ENCODE measurements at places on chromosomes 11 and 22.
A peak's percentile ranks its signal among the peaks of the same experiment; 100 is the strongest.

GRCh38 chr11:72245263-72245816 lies 1.4 kb upstream of the PHOX2A start:
- DNase-seq = no peak

- DNase-seq = peak; percentile 43
Observed at GRCh38 chr11:65419772-65420481, 2.7 kb upstream of the NEAT1 start.

GRCh38 chr11:61593151-61593550 lies 12.3 kb upstream of the SYT7 start:
- no peak for DNase-seq

- no peak for DNase-seq
Observed at GRCh38 chr22:44408829-44409192, 89.2 kb downstream of the RTL6 start.

DNA sequence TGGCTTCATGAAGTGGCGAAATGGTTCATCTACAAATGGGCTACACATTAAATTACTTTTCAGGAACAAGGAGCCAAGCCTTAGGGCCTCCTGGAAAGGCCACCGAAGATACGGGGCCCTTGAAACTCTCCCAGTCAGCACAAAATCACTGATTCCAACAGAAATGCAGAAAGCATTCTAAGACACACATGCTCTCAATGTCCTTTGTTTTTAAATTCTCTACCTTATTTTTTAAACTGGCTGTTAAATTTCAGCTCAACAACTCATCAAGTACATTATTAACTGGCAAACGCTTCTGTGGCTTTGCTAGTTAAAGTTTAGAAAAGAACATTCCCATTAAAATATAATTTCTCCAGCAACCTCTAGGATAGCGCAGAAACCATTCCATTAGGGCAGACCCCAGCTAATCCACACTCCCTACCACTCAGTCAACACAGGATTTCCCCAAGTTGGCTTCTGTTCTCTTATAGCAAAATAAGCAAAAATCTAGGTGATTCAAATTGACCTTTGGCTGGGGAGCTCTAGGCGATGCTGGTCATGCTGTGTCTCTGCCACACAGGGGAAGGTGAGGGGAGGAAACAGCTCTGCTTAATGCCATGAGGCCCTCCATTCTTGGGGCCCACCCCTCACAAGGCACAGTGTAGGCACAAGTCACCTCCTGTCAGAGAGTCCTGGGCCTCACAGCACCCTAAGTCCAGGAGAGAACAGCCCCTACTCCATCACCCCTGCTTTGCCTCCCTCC lies 47.1 kb downstream of the PLEKHA7 start:
- DNase-seq = no peak

DNA sequence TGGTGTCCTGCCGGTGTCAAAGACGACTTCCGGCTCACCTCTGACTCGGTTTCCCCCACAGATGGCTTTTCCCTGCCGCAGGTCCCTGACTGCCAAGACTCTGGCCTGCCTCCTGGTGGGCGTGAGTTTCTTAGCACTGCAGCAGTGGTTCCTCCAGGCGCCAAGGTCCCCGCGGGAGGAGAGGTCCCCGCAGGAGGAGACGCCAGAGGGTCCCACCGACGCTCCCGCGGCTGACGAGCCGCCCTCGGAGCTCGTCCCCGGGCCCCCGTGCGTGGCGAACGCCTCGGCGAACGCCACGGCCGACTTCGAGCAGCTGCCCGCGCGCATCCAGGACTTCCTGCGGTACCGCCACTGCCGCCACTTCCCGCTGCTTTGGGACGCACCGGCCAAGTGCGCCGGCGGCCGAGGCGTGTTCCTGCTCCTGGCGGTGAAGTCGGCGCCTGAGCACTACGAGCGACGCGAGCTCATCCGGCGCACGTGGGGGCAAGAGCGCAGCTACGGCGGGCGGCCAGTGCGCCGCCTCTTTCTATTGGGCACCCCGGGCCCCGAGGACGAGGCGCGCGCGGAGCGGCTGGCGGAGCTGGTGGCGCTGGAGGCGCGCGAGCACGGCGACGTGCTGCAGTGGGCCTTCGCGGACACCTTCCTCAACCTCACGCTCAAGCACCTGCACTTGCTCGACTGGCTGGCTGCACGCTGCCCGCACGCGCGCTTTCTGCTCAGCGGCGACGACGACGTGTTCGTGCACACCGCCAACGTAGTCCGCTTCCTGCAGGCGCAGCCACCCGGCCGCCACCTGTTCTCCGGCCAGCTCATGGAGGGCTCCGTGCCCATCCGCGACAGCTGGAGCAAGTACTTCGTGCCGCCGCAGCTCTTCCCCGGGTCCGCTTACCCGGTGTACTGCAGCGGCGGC lies 5.5 kb downstream of the B3GNT6 start:
- DNase-seq = no peak

GRCh38 chr22:29870574-29870973 lies 12.4 kb upstream of the MTMR3 start:
- no peak for DNase-seq

GRCh38 chr11:75968021-75968625 lies 153.1 kb downstream of the UVRAG start:
- DNase-seq = no peak

DNA sequence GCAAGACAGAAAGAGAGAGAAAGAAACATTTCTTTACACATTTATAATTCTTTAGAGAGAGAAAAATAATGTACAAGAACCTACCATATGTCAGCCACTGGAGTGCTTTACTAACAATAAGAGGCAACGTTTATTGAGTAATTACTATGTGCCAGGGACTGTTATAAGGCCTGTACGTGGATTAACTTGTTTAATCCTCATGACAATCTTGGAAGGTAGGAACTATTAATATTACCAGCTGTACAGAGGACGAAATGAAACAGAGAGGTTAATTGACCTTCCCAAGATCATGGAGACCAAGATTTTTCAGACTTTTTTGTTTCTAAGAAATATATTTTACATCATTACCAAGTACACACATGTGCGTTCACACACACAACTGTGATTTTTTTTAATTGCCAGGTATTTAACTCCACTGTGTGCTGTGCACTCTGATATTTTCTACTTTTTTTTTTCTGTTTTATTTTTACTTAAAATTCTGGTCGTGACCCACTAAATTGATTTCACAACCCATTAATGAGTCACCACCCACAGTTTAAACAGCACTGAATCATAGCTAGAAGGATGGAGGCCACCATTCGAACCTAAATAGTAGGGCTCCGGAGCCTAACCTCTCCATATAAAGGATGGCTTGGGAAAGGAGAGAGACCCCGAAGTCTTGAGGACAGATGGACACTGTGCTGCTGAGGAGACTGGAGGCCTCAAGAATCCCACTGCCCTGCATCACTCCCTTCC lies 21.4 kb downstream of the CREB3L1 start:
- no peak for DNase-seq

DNA sequence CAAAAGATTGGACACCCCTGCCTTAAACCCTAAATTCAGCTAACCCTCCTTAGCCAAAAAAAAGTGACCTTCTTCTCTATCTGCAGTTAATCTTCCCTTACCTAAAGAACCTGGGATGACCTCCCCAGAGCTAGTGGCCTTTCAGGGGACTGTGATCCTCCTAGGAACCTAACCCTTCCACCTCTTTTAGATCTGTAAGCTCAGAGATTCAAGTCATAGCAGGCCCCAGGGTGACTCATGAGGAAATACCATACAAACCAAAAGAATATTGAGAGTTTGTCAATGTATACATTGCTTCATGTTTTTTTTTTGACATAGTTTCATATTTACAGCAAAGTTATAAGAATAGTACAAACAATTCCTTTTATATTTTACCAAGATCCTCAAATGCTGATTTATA lies 38.3 kb upstream of the CXCR5 start:
- no peak for DNase-seq

DNA sequence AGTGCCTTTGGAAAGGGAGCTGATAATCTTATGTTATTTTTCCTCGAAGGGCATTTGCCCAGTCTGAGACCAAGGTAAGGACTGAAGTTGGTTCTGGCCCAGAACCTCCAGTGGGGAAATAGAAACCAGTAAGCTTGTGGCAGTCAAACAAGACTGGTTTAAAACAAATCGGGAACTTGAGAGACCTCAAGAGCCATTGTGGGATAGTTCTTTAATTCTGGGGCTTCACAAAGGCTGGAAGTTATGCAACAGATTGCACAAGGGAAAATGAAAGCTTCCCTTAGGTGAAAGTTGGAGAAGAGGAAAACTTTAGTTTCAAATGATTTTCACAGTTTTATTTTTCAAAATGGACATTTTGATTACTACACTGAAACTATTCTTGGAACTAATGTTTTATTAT lies 33.5 kb upstream of the RAB38 start:
- DNase-seq = no peak

DNA sequence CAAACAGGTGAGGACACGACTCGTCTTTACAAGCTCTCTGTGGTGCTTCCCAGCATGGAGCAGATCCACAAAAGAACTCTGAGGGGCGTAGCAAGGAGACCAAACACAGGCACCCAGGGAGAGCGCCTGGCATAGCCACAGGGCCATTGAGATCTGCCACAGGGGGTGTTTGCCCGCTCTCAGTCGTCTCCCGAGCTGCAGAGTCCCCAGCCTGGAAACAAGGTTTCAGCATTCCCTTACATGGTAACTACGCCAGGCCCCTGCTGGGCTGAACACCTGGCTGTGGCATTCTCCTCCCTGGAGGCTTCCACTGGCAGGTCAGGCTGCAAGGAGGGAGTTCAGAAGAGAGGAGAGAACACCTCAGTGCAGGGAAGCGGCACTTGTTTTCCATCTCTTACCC lies 962.1 kb downstream of the NTM start:
- DNase-seq = no peak

- no peak for DNase-seq
Observed at GRCh38 chr11:8333811-8334401, 70.2 kb upstream of the LMO1 start.

- DNase-seq = no peak
Observed at GRCh38 chr11:128734832-128735224, 41.0 kb downstream of the FLI1 start.

- DNase-seq = no peak
Observed at GRCh38 chr11:88012456-88012855, 162.8 kb downstream of the RAB38 start.

DNA sequence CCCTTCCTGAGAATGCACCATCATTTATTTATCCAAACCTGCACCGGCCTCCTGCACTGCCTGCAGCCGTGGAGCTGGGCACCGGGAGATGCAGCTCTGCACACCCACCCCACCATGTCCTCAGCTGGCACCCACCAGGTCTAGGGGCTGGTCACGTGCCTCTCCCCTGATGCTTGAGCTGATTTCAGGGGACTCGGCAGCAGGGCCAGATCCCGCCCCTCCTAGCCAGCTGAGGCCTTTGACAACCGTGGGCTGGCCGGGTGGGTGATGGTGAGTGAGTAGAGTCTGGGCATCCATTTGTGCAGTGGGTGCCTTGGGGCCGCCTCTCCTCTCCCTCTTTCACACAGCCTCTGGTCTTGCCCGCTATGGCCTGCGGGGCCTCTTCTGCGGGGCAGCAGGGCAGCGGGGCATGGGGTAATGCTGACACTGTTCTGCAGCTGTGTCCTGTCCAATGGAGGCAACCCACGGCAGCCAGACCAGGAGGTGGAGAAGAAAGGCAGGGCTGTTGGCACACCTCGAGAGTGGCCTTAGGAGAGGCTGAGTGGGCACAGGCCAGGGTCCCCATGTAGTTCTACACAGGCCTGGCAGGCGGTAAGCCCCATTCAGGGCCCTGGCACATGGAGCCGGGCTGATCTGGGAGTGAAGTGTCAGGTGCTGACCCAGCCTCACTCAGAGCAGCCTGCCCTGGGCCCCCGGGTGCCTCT lies 38.5 kb upstream of the PRODH start:
- DNase-seq = no peak

- no peak for DNase-seq
Observed at GRCh38 chr11:47216121-47216798, 1.5 kb downstream of the DDB2 start.

GRCh38 chr22:38110863-38111852 lies 674 bp upstream of the BAIAP2L2 start:
- no peak for DNase-seq

GRCh38 chr22:19884161-19884953 lies 29.7 kb upstream of the GNB1L start:
- no peak for DNase-seq

- no peak for DNase-seq
Observed at GRCh38 chr11:95849087-95849825, 59.0 kb downstream of the CEP57 start.

GRCh38 chr22:25722626-25723025 lies 19.4 kb upstream of the MYO18B start:
- DNase-seq = no peak

DNA sequence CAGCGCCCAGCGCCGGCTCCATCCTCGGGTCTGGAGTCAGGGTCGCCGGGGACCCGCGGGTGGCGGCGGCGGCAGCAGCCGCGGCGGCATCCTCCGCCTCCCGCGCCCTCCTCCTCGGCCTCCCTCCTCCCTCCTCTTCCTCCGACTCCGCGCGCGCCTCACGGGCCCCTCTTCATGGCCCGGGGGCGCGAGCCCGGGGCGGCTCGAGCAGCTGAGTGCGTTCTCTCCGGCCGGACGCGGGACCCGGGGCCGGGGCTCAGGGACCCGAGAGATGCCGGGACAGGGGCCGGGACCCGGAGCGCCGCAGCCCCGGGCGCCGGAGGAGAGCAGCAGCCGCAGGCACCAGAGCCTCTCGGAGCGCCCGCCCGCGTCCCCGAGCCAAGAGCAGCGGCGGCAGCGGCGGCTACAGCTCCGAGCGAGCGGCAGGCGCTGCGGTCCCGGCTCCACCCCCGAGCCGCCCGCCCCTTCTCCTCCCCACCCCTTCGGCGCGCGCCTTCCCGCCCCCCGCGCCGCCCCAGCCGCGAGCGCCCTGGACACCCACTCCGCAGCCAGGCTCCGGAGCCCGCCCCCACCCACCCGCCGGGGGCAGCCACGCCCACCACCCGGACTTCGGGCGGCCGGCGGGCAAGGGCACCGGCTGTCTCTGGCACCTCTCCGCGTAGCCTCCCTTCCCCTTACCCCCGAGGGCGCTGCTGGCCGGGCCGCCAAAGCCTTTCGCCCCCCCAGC lies at the start of gene CHST1:
Gene CHST1, minus strand, starts transcription at position 417 of the 727 bp plus-strand sequence. CDS start 14,699 bp downstream, outside the sequence.
- DNase-seq = no peak

DNA sequence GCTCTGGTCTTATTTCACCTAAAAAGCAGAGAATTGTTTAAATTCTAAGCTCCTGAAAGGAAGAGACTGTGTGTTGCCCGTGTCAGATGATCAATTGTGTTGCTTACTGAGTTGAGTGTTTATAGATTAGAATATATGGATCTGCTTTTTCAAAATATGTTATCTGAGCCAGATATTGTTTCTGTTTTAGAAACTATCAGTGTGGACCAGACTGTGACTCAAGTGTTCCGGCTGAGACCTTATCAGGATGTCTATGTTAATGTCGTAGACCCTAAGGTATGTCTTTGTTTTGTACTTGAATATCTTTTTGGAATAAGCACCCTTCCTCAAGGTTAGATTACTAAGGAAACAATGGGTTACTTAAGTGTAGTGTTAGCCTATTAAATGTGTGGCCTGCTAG lies 11.0 kb downstream of the DEPDC5 start:
- no peak for DNase-seq
